Hematopoietic multipotent progenitor cell treated with erythropoietin and hydrocortisone succinate and interleukin-3 and kit ligand, for 15 days (in vitro differentiated cells): ENCODE measurements at places on chromosomes 7 and 10.

- no peak for DNase-seq
Measured at GRCh38 chr10:84896909-84897308, 568.5 kb downstream of the CCSER2 start.

DNA sequence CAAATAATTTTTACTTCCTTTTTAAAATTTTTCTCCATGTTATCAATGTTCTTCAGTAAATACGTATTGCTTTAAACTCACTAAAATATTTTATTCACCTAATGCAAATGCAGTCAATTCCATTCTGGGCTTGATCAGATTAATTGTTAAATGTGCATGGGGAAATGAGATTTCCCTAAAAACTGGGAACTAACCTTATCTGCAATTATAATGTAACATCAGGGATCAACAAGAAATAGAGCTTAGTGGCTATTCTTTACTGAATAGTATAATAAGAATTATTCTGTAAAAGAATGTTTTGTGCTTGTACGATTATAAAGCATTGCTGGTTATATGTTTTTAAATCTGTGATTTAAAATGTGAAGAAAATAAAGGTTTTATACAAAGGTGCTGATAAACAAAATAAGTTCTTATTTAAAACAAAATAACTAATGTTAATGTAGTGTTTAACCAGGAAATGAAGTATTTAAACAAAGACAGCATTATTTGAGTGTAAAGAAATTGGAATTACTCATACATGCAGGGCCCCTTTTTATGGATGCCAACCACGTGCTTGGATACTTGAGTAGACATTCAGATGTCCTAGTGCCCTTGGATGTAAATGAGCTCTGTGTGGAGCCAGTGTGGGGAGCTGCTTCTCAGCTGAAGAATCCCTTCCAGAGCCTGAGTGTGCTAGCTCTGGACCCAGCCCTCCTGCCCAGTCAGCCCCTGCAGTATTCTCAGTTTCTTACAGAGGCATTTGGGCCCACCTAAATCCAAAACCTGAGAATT, 84.2 kb downstream of the REEP3 start:
- DNase-seq: no peak

DNA sequence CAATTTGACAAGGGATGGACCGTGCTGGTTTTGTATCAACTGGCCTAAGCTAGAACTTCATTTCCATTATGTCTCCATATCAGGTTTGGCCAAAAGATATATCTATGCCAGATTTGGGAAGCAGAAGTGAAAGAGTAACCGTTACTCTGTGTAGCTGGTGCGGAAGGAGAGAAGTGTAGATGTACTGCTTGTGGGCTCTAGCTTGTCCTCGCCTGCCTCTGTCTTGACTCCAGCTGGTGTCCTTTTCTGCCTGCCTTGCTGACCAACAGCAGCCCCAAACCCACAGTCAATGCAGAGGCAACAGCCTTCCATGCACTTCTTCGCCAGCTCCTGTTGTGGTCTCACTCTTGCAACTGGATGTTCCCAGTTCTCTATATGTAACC, 128.5 kb downstream of the KIF20B start:
- no peak for DNase-seq

GRCh38 chr7:2399848-2400587, 3.4 kb upstream of the CHST12 start:
- DNase-seq: no peak
